ENCODE measurements at places on chromosomes 16 and 17.
A peak's percentile ranks its signal among the peaks of the same experiment; 100 is the strongest.

DNA sequence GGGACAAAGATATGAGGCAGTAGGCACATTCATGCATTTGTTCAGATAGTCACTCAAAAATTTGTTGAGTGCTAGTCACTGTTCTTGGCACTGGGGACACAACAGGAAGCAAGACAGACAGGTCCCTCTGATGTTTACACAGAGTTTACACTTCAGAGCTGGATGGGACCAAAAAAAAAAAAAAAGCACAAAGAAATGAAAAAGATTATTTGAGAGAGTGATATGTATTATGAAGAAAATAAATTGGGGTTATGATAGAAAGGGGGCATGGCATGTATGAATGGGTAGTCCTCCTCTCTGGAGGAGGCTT is 3.5 kb upstream of the YPEL2 start:
- peak; percentile 52 for DNase-seq

- DNase-seq = no peak
Measured at GRCh38 chr17:21358682-21359482, 17.3 kb upstream of the KCNJ12 start.

DNA sequence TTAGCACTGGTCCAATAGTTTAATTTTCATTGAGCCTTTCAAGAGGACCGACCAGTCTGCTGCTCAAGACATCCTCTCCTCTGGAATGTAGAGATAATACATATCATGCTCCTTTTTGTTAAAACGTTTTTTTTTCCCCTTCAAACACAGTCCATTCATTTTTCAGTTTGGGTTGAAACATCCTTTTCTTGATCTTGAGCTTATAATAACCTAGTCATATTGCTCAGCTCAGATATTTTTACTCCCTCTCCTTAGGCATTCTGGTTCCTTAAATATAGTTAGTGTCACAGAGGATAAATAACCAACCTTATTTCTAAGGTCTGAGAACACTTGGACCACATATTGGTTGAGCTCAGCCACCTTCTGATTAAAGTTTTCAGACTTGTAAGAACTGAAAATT is 12.8 kb downstream of the ANKRD40CL start:
- DNase-seq = no peak

- DNase-seq = no peak
Measured at GRCh38 chr17:44473367-44473766, 29.8 kb downstream of the GPATCH8 start.

- peak; percentile 64 for DNase-seq
Measured at GRCh38 chr17:34420254-34420766, 57.3 kb upstream of the CCL1 start.

- no peak for DNase-seq
Measured at GRCh38 chr17:13967416-13967815, 101.9 kb upstream of the COX10 start.

Data from CD4-positive, alpha-beta T cell treated with Interleukin-2 at 100 ng/mL for 4 hours (primary cell).